ENCODE measurements at places on chromosomes 4 and X.
A peak's percentile ranks its signal among the peaks of the same experiment; 100 is the strongest.

DNA sequence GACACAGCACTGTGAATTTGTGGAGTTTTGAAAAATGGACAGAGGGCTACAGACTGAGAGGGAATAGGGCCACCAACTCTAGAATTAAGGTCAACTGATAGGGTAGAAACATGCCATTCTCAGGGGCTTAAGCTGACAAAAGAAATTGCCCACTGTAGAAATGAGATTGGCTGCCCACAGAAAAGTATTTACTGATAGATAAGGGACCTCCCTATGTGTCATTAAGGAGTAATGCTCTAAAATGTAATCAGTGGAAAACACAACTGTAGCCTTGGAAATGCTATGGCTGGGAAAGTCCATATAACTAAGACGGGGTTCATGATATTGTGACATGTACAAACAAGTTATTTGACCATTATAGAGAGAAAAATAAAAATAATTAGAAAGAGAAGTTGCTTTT, 4.6 kb downstream of the RTL9 start:
- no peak for DNase-seq
- H3K4me1 ChIP-seq, result no peaks in the 10 kb centered on the region
- no peak overlapping the region for H3K4me3 ChIP-seq

GRCh38 chr4:75724867-75725724, 719 bp downstream of the USO1 start:
- H3K36me3 ChIP-seq, result peaks cover 12% of the 10 kb centered on the region
- H3K4me1 ChIP-seq, result peaks cover 47% of the 10 kb centered on the region
- peak; percentile 52 for DNase-seq

- no peaks in the 10 kb centered on the region for H3K36me3 ChIP-seq
- H3K4me1 ChIP-seq, result no peaks in the 10 kb centered on the region
- no peak overlapping the region for H3K27ac ChIP-seq
- H3K27me3 ChIP-seq, result no peaks in the 10 kb centered on the region
- DNase-seq, result no peak
- H3K4me3 ChIP-seq, result no peak overlapping the region
These were observed 33.2 kb downstream of the ARHGAP10 start for GRCh38 chr4:147765121-147765529.

DNA sequence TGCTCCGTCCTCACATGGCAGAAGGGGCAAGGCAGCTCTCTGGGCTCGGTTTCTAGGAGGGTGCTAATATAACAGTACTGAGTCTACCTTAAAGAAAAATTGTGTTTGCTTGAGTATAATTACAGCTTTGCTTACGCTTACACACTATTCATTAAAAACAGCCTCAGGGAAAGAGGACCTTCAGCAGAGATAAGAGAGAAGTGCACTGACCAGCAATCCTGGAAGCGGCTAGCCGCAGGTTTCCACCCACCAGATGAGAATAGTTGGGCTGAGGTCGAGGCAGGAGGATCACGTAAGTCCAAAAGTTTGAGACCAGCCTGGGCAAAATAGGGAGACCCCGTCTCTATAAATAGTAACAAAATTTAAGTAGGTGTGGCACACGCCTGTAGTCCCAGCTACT, 15.2 kb upstream of the MRFAP1 start:
- H3K36me3 ChIP-seq, result peaks cover 19% of the 10 kb centered on the region
- H3K27me3 ChIP-seq, result no peaks in the 10 kb centered on the region
- no peak overlapping the region for H3K4me3 ChIP-seq
- no peak for DNase-seq

GRCh38 chr4:144562019-144562705, 83.8 kb upstream of the HHIP start:
- DNase-seq, result no peak
- no peak overlapping the region for H3K27ac ChIP-seq
- H3K4me1 ChIP-seq, result peaks cover 11% of the 10 kb centered on the region
- no peaks in the 10 kb centered on the region for H3K36me3 ChIP-seq
- peaks cover 4% of the 10 kb centered on the region for H3K27me3 ChIP-seq
- H3K4me3 ChIP-seq, result no peak overlapping the region

GRCh38 chr4:1243451-1244080, 5.4 kb downstream of the CTBP1 start:
- H3K27ac ChIP-seq, result no peak overlapping the region
- H3K4me1 ChIP-seq, result peaks cover 52% of the 10 kb centered on the region
- peaks cover 24% of the 10 kb centered on the region for H3K36me3 ChIP-seq
- H3K4me3 ChIP-seq, result no peak overlapping the region
- H3K27me3 ChIP-seq, result no peaks in the 10 kb centered on the region
- DNase-seq, result no peak

GRCh38 chrX:6574762-6575161, 39.8 kb upstream of the VCX3A start:
- no peak for DNase-seq
- H3K4me1 ChIP-seq, result no peaks in the 10 kb centered on the region
- no peaks in the 10 kb centered on the region for H3K27me3 ChIP-seq

- DNase-seq, result no peak
- H3K36me3 ChIP-seq, result no peaks in the 10 kb centered on the region
- no peaks in the 10 kb centered on the region for H3K27me3 ChIP-seq
- H3K4me1 ChIP-seq, result no peaks in the 10 kb centered on the region
These were observed at the start of gene PPEF1 for GRCh38 chrX:18707426-18708049. TSS of gene PPEF1 (plus strand) at chrX:18707645. CDS start at chrX:18707781, 136 bp downstream.

GRCh38 chr4:107380836-107381438, 339.1 kb downstream of the PAPSS1 start:
- DNase-seq, result no peak
- no peak overlapping the region for H3K4me3 ChIP-seq
- H3K36me3 ChIP-seq, result no peaks in the 10 kb centered on the region
- no peaks in the 10 kb centered on the region for H3K4me1 ChIP-seq

GRCh38 chrX:53122013-53122412, 28.1 kb downstream of the KANTR start:
- H3K4me1 ChIP-seq, result no peaks in the 10 kb centered on the region
- no peak overlapping the region for H3K4me3 ChIP-seq
- no peak for DNase-seq
- peaks cover 7% of the 10 kb centered on the region for H3K36me3 ChIP-seq

DNA sequence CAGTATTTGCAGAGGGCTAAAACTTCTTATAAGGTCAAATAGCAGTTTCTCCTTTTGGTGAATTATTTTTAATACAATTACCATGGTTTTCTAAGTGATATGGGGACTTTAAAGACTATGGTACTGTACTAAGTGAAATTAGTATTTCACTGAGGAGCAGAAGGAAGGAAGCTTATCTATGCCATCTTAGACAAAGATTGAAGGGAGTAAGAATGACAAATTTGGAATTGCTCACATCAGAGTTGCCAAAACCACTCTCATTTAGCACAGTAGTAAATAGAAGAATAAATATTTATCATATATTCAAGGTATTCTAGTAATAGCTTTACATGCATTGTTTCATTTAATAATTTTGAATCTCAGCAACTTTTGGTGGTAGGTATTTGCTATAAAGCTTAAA, 30.4 kb downstream of the SULT1B1 start:
- no peaks in the 10 kb centered on the region for H3K4me1 ChIP-seq
- DNase-seq, result no peak
- no peak overlapping the region for H3K4me3 ChIP-seq
- H3K27me3 ChIP-seq, result no peaks in the 10 kb centered on the region
- H3K27ac ChIP-seq, result no peak overlapping the region

- no peaks in the 10 kb centered on the region for H3K36me3 ChIP-seq
- H3K4me3 ChIP-seq, result no peak overlapping the region
- H3K4me1 ChIP-seq, result peaks cover 2% of the 10 kb centered on the region
- DNase-seq, result no peak
These were observed 136.8 kb upstream of the AFF2 start for GRCh38 chrX:148363471-148364235.

DNA sequence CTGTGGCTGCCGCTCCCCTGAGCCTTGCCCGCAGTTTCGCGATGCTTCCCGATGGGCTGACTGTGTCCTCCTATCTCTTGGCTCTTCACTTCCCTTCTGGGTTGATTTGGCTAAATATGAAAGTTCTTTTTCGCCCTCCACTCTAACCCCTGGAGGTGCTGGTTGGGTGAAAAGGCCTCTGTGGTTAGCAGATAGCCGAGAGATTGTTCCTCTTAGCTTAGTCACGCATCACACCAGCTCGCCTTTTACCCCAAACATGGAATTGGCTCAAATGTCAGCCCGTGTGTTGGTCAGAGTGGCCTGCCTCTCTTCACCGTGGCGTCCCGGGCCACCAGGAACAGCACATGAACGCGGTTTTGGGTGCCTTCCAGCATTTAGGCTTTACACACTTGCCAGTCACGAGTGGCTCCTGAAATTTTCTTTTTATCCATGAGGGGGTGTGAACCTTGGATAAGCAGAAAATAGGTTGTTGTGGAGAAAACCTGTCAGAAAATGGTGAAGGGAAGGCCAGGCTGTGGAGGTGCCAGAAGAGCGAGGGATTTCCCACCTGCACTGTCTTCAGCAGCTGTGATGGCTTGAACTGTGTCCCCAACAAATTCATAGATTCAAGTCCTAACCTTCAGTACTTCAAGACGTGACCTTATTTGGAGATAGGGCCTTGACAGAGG, 8.9 kb downstream of the CLCN4 start:
- H3K4me1 ChIP-seq, result peaks cover 41% of the 10 kb centered on the region
- H3K4me3 ChIP-seq, result peak overlapping the region; percentile 35
- H3K27ac ChIP-seq, result peak overlapping the region; percentile 79
- H3K36me3 ChIP-seq, result peaks cover 13% of the 10 kb centered on the region

DNA sequence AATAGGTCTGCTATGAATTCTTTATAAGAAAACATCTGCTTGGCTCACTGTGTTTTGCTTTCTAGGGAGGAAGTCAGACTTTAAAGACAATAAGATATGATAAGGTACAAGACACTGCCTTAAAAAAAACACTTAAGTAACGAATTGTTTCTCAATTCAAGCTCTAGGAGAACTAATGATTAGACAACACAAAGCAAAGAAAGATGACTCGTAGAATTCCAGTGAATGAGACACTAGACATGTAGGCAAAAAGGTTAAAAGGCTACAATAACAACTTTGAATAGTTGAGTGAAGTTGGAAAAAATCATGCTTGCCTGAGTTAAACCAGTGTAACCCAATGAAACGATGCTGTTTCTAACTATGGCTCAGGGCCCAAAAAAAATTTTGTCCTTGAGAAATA, 344.4 kb upstream of the ACTRT1 start:
- H3K4me3 ChIP-seq, result no peak overlapping the region
- H3K27ac ChIP-seq, result no peak overlapping the region
- no peaks in the 10 kb centered on the region for H3K4me1 ChIP-seq
- DNase-seq, result no peak

- no peak overlapping the region for H3K27ac ChIP-seq
- DNase-seq, result no peak
- H3K4me3 ChIP-seq, result no peak overlapping the region
- no peaks in the 10 kb centered on the region for H3K27me3 ChIP-seq
These were observed 53.5 kb downstream of the PAGE2 start for GRCh38 chrX:55142206-55142918.

DNA sequence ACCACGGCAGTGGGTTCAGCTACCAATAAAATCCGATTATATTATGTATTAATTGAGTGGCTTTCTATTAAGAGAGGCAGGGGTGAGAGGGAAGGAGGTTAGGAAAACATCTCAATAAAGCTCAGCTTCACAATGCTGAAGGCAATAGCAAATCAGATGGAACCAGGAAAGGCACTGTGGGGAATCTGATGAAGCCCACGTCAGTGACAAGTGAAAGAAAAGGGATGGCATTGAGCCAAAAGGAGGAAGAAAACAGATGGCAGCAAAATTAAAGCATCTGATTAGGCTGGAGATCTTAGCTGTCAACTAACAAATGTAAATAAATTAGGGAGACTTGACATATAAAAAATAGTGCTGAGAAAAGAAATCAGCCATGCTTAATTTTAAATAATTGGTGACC, 180.9 kb downstream of the RASL11B start:
- no peak overlapping the region for H3K4me3 ChIP-seq
- H3K27ac ChIP-seq, result no peak overlapping the region
- H3K36me3 ChIP-seq, result no peaks in the 10 kb centered on the region
- no peaks in the 10 kb centered on the region for H3K27me3 ChIP-seq

DNA sequence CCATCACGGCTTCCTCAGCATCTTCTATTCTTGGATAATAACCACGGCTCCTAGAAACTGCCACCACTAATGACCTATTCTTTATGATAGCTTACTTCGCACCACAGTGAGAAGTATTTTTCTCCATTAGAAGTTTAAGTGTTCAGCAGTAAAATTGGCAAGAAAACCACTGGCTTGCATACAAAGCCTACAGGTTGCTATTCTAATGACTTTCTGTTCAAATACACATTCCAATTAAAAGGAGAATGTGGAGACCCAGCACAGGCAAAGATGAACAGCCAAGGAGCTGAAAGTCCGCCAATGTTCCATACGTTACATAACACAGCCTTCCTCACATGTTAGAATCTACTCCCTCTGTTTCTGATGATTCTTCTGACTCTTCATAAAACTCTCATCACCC, 875.0 kb upstream of the PRKX start:
- H3K27me3 ChIP-seq, result no peaks in the 10 kb centered on the region
- H3K4me1 ChIP-seq, result no peaks in the 10 kb centered on the region
- H3K27ac ChIP-seq, result no peak overlapping the region
- no peak overlapping the region for H3K4me3 ChIP-seq
